Neuronal stem cell (in vitro differentiated cells): ENCODE measurements at places on chromosomes 11 and 22.

GRCh38 chr11:69218271-69218682 lies 62.5 kb downstream of the SMIM38 start:
- DNase-seq, result no peak
- no peaks in the 10 kb centered on the region for H3K36me3 ChIP-seq
- no peak overlapping the region for H3K4me3 ChIP-seq
- no peak overlapping the region for H3K27ac ChIP-seq
- no peaks in the 10 kb centered on the region for H3K4me1 ChIP-seq
- no peaks in the 10 kb centered on the region for H3K27me3 ChIP-seq

GRCh38 chr22:27875951-27876350 lies 43.1 kb downstream of the PITPNB start:
- no peak overlapping the region for H3K4me3 ChIP-seq
- DNase-seq, result no peak
- peaks cover 7% of the 10 kb centered on the region for H3K36me3 ChIP-seq
- no peaks in the 10 kb centered on the region for H3K27me3 ChIP-seq

DNA sequence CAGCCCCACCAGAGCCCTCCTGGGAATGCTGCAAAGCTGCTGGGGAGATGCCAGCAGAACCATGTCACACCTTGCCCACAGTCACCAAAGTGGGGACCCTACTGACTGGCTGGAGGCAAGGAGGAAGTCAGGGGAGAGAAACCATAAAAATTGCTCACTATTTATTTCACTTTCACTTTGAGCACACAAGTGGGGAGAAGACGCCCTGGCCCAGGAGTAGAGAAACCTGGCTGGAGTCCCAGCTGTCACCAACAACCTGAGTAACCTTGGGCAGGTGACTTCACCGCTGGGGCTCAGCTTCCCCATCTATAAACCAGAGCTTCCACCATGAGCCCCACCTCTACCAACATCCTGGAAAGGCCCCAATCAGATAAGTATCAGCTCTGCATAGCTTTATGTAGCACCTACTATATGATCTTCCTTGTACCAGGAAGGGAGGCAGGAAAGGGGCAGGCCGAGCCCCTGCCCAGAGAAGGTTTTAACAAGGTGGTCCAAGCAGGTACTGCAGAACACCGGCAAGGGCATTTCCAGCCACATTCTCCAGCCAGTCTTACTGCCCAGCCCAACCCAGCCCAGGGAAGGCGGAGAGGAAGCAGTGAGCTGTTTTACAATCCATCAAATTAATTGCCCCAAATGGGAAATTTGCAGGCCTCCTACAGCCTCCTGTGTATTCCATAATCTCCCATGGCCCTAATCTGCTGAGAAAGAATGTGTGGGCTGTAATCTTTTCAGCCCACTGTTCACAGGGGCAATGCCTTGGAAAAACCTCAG lies 27.6 kb downstream of the PLEKHA7 start:
- no peak overlapping the region for H3K4me3 ChIP-seq
- H3K27ac ChIP-seq, result no peak overlapping the region
- DNase-seq, result no peak

GRCh38 chr11:6523253-6523652 lies 26.2 kb downstream of the DNHD1 start:
- DNase-seq, result no peak
- H3K27ac ChIP-seq, result no peak overlapping the region
- no peaks in the 10 kb centered on the region for H3K4me1 ChIP-seq
- no peaks in the 10 kb centered on the region for H3K27me3 ChIP-seq
- H3K4me3 ChIP-seq, result no peak overlapping the region

DNA sequence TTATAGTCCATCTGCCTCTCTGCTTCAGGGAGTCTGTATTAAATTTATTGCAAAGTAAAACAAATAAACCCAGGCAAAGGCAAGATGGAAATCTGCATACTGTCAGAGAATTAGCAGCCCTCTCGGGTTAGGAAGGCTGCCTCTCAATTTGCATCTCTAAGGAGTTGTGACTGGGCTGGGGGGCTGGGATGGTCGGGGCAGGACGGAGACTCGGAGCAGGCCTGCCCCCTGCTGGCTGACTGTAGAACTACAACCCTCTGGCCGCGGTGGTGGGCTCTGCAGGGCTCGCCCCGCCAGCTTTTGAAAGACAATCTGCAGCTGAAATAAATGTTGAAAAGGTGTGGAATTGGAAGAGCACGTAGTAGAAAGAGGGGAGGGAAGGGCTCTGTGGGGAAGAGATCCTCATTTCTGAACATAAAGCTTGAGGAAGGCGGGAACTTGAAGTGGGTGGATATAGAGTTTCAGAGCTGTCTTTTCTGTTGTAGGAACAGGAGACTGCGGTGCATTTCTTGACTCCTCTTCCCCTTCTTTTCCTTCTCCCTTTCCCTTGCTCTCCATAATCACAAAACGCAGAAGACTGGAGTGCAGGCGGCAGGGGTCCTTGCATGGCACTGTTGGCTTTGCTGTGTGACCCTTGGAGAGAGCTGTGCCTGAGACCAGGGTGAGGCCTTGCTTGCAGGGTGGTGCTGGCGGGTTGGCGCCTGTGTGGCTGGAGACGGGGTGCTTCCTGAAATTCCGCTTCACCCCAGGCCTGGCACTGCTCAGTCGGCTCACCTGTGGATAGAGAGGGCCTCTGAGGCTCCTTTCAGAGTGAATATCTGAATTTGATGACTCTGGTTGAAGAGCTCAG lies 22.6 kb upstream of the PKNOX2 start:
- H3K4me3 ChIP-seq, result no peak overlapping the region
- H3K27me3 ChIP-seq, result no peaks in the 10 kb centered on the region
- no peak overlapping the region for H3K27ac ChIP-seq
- peaks cover 44% of the 10 kb centered on the region for H3K4me1 ChIP-seq
- no peaks in the 10 kb centered on the region for H3K36me3 ChIP-seq

DNA sequence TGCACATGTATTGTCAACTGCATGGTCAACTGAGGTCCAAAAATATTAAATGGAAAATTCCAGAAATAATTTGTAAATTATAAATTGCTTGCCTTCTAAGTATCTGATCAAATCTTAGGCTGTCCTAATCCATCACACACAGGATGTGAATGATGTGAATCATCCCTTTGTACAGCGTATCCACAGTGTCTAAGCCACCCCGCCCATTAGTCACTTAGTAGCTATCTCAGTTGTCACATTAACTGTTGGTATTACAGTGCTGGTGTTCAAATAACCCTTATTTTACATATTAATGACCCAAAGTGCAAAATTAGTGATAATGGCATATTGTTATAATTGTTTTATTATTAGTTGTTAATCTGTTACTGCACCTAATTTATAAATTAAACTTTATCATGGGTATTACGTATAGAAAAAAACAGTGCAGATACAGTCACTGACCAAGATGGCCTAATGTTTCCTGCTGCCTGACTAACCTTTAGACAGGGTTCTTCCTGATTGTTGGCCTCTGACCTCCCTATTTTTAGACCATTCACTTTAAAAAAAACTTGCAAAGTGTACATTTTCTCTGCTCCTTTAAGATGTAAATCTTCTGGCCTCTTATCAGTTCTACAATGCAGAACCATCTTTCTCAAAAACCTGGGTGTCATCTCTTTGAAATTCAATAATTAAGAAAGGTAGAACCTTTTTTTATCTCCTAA lies 2.9 kb upstream of the SVIP start:
- no peaks in the 10 kb centered on the region for H3K27me3 ChIP-seq
- H3K36me3 ChIP-seq, result no peaks in the 10 kb centered on the region
- no peak overlapping the region for H3K27ac ChIP-seq
- H3K4me3 ChIP-seq, result no peak overlapping the region

GRCh38 chr11:130606781-130607511 lies 158.5 kb downstream of the ADAMTS15 start:
- DNase-seq, result no peak
- H3K27me3 ChIP-seq, result no peaks in the 10 kb centered on the region
- no peak overlapping the region for H3K27ac ChIP-seq
- no peaks in the 10 kb centered on the region for H3K36me3 ChIP-seq

- H3K27ac ChIP-seq, result no peak overlapping the region
- no peak overlapping the region for H3K4me3 ChIP-seq
- H3K27me3 ChIP-seq, result no peaks in the 10 kb centered on the region
- H3K4me1 ChIP-seq, result peaks cover 4% of the 10 kb centered on the region
- H3K36me3 ChIP-seq, result no peaks in the 10 kb centered on the region
Measured at GRCh38 chr11:122686111-122686510, 30.6 kb downstream of the UBASH3B start.

DNA sequence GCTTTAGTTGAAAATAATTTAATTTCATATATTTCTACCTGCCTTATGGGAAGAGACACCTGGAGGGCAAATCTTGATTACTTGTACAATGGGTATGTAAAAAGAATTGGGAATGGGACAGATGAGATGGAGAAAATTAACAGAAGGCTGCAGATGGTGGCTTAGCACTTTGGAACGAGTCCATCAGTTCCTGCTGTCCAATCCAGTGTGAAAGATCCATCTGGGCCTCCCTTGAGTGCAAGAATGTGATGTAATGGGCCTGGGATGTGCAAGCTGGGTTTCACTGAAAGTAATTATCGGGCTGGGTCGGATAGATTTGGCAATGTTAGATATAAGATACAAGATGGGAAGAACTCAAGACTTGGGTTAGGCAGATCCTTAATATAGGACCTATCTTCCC lies 42.0 kb downstream of the CECR2 start:
- DNase-seq, result no peak
- H3K4me1 ChIP-seq, result peaks cover 3% of the 10 kb centered on the region
- H3K4me3 ChIP-seq, result no peak overlapping the region
- H3K36me3 ChIP-seq, result no peaks in the 10 kb centered on the region

- no peak overlapping the region for H3K27ac ChIP-seq
- no peaks in the 10 kb centered on the region for H3K4me1 ChIP-seq
Measured at GRCh38 chr11:47278769-47279168, 8.8 kb downstream of the MADD start.

GRCh38 chr11:47560426-47560825 lies 5.0 kb upstream of the PTPMT1 start:
- no peak overlapping the region for H3K27ac ChIP-seq
- H3K4me3 ChIP-seq, result no peak overlapping the region
- H3K27me3 ChIP-seq, result no peaks in the 10 kb centered on the region
- no peak for DNase-seq

DNA sequence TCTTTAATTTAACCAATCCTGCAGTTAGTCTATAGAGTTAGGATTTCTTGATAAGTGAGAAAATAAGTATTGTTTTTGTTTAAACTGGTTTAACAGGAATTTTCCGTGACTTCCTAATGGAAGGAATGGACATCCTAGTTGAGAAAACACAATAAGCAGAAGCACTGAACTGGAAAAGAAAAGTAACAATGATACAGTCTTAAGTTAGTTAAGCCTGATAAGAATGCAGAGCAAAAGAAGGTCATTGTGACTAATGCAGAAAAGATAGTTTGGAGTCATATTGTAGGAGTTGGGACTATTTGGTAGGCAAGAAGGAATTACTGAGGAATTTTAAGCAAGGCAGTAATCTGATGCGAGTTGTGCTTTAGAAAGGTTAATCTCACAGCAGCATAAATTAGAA lies 11.7 kb downstream of the RNF141 start:
- H3K27ac ChIP-seq, result no peak overlapping the region
- no peak overlapping the region for H3K4me3 ChIP-seq
- no peak for DNase-seq
